ENCODE measurements at places on chromosomes 3 and 15.

DNA sequence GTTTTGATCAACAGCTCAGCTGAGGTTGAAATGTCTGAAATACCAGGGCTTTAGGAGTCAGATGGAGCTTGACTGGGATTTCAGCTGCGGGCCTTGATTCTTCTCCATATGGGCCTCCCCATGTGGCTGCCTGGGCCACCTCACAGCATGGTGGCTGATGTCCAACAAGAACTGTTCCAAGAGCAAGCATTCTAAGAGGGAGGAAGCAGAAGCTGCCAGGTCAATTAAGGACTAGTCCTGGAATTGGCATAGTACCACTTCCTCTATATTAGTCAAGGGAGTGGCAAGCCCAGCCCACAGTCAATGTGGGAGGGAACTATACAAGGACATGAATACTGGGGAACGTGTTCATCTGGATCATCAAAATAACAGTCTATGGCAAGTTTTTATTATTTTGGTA is 181.7 kb upstream of the ANKRD28 start:
- DNase-seq = no peak

- DNase-seq = no peak
Measured at GRCh38 chr15:87129916-87130315, 1050.2 kb downstream of the AGBL1 start.

- DNase-seq = no peak
Measured at GRCh38 chr15:70248116-70249025, 150.7 kb upstream of the TLE3 start.

- no peak for DNase-seq
Measured at GRCh38 chr3:108006881-108007331, 83.9 kb downstream of the CD47 start.

- no peak for DNase-seq
Measured at GRCh38 chr3:59809710-59810444, 760.1 kb upstream of the CFAP20DC start.

DNA sequence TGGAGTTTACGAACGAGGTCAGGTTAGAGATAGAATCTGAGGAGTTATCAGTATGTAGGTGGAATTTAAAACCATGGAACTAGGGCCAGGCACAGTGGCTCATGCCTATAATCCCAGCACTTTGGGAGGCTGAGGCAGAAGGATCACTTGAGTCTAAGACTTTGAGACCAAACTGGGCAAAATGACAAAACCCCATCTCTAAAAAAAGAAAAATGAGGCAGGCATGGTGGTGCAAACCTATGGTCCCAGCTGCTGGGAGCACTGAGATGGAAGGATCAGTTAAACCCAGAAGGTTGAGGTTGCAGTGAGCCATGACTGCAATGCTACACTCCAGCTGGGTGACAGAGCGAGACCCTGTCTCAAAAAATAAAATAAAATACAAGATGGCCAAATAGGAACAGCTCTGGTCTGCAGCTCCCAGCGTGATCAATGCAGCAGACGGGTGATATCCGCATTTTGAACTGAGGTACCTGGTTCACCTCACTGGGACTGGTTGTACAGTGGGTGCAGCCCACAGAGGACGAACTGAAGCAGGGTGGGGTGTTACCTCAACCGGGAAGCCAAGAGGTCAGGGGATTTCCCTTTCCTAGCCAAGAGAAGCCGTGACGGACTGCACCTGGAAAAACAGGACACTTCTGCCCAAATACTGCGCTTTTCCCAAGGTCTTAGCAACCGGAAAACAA is 33.3 kb downstream of the ZMAT3 start:
- no peak for DNase-seq
